Breast epithelium (tissue), 4 donors: ENCODE measurements at places on chromosomes 12 and 14. TPM values are rescaled to one million over a fixed set of nuclear protein-coding genes. Genes with fewer than 3 reads are reported as not detected.

DNA sequence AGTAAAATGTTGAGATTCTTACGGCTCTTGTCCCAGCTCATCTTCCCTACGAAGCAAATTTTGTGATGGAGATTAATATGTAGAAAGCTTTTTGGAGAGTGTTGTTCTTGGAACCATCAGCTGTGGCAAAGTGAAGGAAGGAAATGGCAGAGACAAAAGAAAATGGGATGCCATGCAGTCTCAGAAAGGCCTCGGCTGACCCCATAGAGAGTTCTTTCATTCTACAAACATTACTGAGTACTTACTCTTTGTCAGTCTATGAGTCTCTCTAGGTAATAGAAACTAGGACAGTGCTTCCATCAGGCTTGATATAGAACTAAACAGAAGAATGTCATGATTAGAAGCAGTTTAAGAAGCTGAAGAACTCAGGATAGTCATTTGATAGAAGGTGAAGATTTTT lies 134.1 kb downstream of the PLEKHA5 start:
- no peaks in the 10 kb centered on the region for H3K4me1 ChIP-seq
- no peak overlapping the region for H3K4me3 ChIP-seq
- H3K36me3 ChIP-seq = no peaks in the 10 kb centered on the region
- H3K27ac ChIP-seq = no peak overlapping the region
- DNase-seq = no peak

GRCh38 chr14:93045211-93045674 lies 70.5 kb downstream of the ITPK1 start:
- H3K4me3 ChIP-seq = no peak overlapping the region
- H3K27ac ChIP-seq = no peak overlapping the region
- no peaks in the 10 kb centered on the region for H3K36me3 ChIP-seq
- no peak for DNase-seq

The C1R gene
- total RNA-seq = 773 TPM

DNA sequence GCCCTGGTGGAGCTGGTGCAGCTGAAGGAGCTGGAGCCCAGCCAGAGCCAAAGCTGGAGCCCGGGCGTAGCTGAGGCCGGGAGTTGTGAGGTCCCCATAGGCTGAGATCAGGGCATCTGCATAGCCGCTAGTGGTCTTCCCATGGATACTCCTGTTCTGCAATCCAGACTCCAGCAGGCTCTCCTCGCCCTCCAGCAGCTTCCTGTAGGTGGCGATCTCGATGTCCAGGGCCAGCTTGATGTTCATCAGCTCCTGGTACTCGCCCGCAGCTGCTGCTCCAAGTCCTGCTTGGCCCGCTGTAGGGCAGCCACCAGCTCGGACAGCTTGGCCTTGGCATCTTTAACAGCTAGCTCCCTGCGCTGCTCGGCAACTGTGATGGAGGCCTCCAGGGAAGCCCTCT lies 966.1 kb downstream of the FSCB start:
- no peaks in the 10 kb centered on the region for H3K36me3 ChIP-seq
- H3K27ac ChIP-seq = no peak overlapping the region
- H3K27me3 ChIP-seq = no peaks in the 10 kb centered on the region

- no peak overlapping the region for H3K4me3 ChIP-seq
- H3K4me1 ChIP-seq = no peaks in the 10 kb centered on the region
- no peak overlapping the region for H3K27ac ChIP-seq
- no peaks in the 10 kb centered on the region for H3K36me3 ChIP-seq
Observed at GRCh38 chr14:103758059-103758776, 42.6 kb downstream of the ZFYVE21 start.

The RNFT2 gene
- 1.6 TPM for total RNA-seq

- DNase-seq = no peak
- no peak overlapping the region for H3K27ac ChIP-seq
- no peaks in the 10 kb centered on the region for H3K36me3 ChIP-seq
- H3K27me3 ChIP-seq = peaks cover 43% of the 10 kb centered on the region
Observed at GRCh38 chr12:84913129-84913515, 523 bp upstream of the SLC6A15 start.

DNA sequence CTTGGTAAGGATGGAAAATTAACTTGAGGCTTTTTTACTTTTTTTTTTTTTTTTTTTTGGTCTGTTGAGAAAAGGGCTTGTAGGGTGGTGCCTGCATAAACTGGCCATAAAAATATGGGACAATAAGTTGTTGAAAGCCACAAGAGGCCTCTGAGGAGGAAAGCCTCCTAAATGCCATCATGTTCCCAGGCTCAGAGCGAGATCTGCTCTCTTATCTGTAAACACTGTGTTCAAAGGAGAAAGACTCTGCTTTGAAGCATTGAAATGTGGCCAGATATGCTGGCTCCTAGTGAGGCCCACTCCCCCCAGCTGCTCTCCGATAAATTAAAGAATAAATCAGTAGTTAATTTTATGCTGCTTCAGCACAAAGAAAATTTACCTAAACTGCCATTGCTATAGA lies 504.9 kb downstream of the DIO2 start:
- no peaks in the 10 kb centered on the region for H3K36me3 ChIP-seq
- H3K4me1 ChIP-seq = no peaks in the 10 kb centered on the region

The CPNE6 gene
- not detected for total RNA-seq

GRCh38 chr14:69387311-69387710 lies 10.8 kb downstream of the ERH start:
- no peaks in the 10 kb centered on the region for H3K36me3 ChIP-seq
- H3K27me3 ChIP-seq = no peaks in the 10 kb centered on the region
- H3K4me3 ChIP-seq = no peak overlapping the region
- DNase-seq = no peak

DNA sequence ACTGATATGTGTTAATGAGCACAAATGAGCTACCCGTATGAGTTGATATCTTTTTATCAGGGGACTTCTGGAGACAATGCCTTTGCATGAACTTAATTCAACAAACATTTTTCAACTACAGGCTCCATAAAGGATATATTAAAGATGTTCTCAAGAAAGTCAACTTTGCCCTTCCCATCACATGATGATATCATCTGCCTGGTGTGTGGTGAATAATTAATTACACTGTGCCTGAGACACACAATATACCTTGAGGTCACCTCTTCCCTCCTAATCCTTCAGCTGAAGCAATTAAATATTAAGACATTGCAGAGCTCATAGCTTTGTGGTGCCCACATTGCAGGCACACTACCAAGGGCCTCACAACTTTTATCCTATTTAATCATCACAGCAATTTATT lies 22.3 kb upstream of the NTF3 start:
- H3K4me3 ChIP-seq = no peak overlapping the region
- no peak for DNase-seq
- no peak overlapping the region for H3K27ac ChIP-seq
- no peaks in the 10 kb centered on the region for H3K4me1 ChIP-seq

DNA sequence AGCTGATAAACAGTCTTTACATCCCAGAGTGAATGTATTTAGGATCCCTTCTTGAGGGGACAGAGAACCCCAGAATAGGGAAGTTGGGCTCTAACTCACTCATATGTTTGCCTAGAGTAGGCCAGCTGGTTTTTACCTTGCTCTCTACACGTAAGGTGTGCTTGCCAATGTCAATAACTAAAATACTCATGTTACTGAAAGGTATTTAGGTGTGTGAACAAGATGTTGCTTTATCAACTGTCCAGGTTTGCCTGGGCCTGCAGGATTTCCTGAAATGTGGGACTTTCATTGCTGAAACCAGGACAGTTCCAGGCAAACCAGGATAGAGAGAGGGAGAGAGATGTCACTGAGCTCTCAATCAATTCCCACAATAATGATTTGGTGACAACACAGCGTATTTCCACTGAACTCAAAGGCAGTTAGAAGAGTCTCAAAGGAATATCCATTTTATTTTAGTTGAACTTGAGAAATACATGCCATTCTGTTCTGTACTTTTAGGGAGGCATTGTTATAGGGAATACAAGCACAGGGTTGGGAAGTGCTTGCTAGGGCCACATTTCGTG lies 171.7 kb downstream of the NRXN3 start:
- no peak overlapping the region for H3K27ac ChIP-seq
- no peaks in the 10 kb centered on the region for H3K27me3 ChIP-seq
- no peak for DNase-seq
- no peak overlapping the region for H3K4me3 ChIP-seq

DNA sequence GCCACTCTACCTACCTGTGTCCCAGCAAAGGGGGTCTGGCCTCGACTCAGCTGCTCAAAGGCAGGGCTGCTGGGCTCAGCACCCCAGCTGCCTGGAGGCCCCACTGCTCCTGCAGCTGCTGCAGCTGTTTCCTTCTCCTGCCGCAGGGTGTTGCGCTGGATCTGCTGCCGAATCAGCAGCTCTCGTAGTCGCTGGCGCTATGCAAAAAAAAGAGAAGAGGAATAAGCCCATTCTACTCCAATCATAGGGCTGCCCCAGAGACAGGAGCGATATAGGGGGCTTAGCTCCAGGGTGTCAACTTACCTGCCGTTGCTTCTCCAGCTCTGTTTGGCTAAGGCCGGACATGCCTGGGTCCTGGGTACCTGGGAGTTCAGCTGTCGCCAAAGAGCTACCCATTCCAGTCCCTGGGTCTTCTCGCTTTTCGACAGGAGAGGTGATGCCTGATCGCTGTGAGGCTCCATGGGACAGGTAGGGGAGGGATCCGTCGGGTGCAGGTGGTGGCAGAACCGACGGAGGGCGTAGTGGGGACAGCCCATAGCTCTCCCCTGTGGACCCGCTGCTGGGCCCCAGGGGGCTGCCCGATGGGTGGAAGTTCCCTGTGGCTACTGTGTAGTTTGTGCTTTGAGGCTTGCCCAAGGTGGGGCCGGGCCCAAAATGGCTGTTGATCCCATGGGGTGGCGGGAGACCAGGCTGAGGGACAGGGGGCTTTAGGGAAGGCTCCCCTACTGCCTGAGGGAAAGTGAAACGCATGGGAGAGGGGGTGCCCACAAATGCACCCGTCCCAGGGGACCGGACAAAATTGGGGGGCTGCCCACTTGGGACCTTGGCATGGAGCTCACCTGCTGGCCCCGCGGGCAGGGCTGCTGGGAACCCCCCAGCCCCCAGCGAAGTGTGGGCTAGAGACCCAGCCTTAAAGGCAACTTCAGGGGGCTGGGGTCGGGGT lies 20.9 kb downstream of the KMT2D start:
- DNase-seq = no peak
- H3K27me3 ChIP-seq = no peaks in the 10 kb centered on the region
- H3K4me3 ChIP-seq = no peak overlapping the region
- peaks cover 13% of the 10 kb centered on the region for H3K36me3 ChIP-seq
